H1 (cell line): ENCODE measurements at places on chromosomes 16 and 17.

GRCh38 chr17:17025621-17026020 lies 16.6 kb upstream of the MPRIP start:
- no peak for DNase-seq

GRCh38 chr16:80265624-80266306 lies 275.0 kb upstream of the DYNLRB2 start:
- DNase-seq: no peak

DNA sequence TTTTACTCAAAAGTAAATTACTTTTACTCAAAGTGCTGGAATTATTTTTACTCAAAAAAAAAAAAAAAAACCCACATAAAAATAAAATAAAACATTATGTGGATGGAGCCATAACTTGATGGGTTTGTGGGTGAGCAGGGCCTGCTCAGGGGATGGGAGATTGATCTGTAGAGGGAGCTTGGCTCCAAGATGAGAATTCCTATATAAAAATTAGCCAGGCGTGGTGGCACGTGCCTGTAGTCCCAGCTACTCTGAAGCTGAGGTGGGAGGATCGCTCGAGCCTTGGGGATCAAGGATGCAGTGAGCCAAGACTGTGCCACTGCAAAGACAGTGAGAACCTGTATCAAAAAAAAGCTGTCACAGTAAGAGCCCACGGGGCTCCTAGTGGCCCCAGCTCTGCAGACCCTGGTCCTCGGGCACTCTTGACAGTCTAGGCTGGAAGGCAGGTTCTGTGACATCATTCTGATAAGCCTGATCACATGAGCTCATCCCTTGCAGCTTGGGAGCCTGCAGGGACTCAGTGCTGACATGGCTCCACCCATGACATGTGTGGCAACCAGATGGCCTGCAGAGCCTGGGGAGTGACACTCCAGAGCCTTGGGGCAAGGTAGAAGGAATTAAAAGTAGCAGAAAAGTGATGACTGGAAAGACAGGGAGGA lies 42.5 kb downstream of the ST3GAL2 start:
- DNase-seq: no peak

- DNase-seq: no peak
Observed at GRCh38 chr17:28412099-28412498, 6.1 kb upstream of the SLC46A1 start.

DNA sequence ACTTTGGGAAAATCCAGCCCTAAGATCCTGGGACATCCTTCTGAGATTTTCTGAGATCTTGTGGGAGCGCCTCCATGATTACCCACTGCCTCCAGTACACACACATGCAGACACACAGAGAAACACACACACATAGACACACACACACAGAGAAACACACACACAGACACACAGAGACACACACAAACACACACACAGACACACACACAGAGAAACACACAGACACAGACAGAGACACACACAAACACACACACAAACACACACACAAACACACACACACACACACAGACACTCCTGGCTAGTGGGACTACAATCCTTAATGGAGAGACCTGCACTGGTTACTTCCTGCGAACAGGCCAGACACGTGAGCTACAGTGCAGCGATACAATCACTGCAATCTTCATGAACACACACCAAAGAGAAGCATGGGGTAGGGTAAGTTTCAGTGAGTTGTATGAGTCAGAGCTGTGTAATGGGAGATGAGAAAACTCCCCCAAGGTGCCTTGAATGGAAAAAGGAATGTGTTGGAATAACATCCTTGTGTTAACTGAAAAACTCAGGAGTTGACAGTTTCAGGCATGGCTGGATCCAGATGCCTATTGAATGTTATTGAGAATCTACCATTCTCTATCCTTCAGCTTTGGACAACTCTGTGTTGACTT lies 79.5 kb downstream of the SLC6A2 start:
- no peak for DNase-seq

DNA sequence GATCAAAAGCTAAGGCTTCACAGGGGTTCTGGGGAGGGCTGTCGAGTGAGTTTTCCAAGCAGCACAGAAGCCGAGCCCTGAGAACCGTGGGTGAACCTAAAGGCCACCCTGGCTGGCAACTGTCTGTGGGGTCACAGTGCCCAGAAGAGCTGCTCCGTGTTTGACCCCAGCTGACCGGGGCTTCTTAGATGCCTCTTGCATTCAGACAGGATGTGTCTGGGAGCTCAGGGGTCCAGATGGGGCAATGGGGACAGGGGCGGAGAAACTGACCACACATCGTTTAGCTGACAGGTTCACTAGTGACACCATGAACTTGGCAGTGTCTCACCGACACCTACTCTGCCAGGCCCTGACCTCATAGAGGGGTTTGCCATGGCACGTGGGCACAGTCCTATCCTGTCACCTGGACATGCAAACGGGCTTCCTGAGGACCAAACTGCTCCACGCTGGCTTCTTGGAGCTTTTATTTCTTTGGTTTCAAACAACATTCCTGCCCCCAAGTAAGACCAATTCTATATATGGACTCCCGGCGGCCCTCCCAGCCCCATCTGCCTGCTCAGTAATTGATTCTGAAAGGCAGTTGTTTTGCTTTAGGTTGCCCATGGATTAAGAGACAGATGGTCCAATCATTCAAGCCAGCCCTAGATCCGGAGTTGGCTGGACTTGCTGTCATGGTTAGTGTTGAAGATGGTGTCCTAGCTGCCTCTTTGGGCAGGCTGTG lies 22.2 kb downstream of the WSCD1 start:
- DNase-seq: no peak

DNA sequence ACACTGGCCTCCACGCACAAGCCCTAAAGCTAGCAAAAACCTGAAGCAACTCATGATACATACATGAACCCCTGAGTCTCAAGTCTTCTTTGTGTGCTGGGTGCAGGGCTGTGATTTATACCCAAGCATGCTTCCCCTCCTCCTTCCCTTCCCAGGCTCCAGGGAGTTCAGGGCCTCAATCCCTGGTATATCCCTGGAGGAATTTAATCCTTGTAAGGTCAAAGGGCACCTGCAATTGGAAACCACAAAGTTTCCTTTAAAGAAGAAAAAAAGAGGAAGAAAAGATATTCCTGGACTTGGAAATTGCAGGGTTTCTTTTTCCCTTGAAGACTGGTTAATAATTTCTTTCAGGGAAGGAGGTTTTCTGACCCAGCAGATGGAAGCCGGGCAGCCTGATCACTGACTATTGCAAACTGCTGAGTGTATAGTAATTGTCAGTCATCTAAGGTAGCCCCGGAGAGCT lies 182.3 kb downstream of the AATF start:
- DNase-seq: no peak

DNA sequence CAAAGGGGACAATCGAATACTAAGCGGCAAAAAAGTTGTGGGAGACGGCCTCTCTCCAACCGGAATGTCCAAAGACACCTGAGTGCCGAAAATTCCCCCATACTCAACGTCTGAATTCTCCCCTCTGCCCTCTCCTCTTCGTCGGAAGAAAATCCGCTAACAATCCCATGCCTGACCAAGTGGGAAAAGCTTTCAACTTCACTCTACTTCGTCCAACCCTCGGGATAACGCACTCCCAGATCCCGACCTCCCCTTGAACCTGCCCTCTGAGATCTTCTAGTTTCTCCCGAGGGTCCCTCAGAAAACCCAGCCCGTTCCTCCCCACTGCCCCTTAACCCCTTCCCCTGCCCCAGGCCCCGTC lies 961 bp downstream of the AMFR start:
- DNase-seq: no peak
